A549 treated with CpdA at 1 μM for 4 hours (cell line): ENCODE measurements at places on chromosomes 2 and 18. TPM values are rescaled to one million over a fixed set of nuclear protein-coding genes. Genes with fewer than 3 reads are reported as not detected.

Gene ATOH8
- 4.2 to 6.6 TPM (median 4.5 TPM) in 5 replicates for total RNA-seq

Gene CCDC178
- total RNA-seq = not detected in 5 replicates

Gene MOGAT1
- total RNA-seq = not detected in 5 replicates

Gene MBP
- 23.4 to 28.4 TPM (median 23.8 TPM) in 5 replicates for total RNA-seq

Gene C2orf15
- 0.27 to 0.53 TPM (median 0.40 TPM) in 5 replicates for total RNA-seq

Gene COBLL1
- total RNA-seq = 4.1 to 7.2 TPM (median 4.1 TPM) in 5 replicates

Gene PJVK
- total RNA-seq = 1.2 to 1.9 TPM (median 1.7 TPM) in 5 replicates

Gene DSC1
- not detected in 5 replicates for total RNA-seq

Gene SMAD7
- 22.9 to 31.3 TPM (median 25.8 TPM) in 5 replicates for total RNA-seq

Gene ANTXR1
- total RNA-seq = 112 to 165 TPM (median 140 TPM) in 5 replicates

Gene B3GNT7
- 1.4 to 1.8 TPM (median 1.6 TPM) in 5 replicates for total RNA-seq

Gene AQP12B
- not detected in 5 replicates for total RNA-seq

Gene CXCR1
- total RNA-seq = not detected in 5 replicates

Gene ANKRD44
- total RNA-seq = 1.1 to 2.2 TPM (median 1.5 TPM) in 5 replicates

Gene DCDC2C
- 0.29 to 0.36 TPM in 2 of 5 replicates, not detected in the others for total RNA-seq

Gene SLC4A5
- 0.14 to 0.40 TPM (median 0.21 TPM) in 5 replicates for total RNA-seq
